Endodermal cell (in vitro differentiated cells): ENCODE measurements at places on chromosomes 5 and 9. TPM values are rescaled to one million over a fixed set of nuclear protein-coding genes. Genes with fewer than 3 reads are reported as not detected.

The PCDHA1 gene
- 0.18 to 0.26 TPM (median 0.19 TPM) in 3 replicates for total RNA-seq

The PCDHGA5 gene
- total RNA-seq, result 1.9 and 3.0 TPM in 2 replicates

GRCh38 chr5:1504069-1504595 lies 19.6 kb downstream of the LPCAT1 start:
- DNase-seq, result no peak

The CYLC2 gene
- total RNA-seq, result not detected in 3 replicates

GRCh38 chr5:156526081-156526925 lies 199.3 kb downstream of the SGCD start:
- no peak for DNase-seq

DNA sequence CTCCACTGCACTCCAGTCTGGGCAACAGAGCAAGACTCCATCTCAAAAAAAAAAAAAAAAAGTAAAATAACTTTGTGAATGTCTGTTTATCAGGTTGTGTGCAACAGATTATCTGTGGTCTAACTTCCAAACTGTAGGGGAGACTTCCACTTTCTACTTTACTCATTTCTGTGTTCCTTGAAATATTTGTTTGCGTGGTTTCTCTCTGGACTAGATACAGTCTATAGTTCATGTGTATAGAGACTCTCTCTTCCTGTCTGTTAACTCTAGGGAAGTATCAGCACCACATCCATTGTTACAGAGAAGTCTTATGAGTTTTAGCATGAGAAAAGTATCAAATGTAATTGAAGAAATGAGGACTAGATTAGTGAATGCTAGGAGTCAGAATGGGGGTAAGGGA lies 168.3 kb downstream of the LPAR1 start:
- DNase-seq, result no peak

DNA sequence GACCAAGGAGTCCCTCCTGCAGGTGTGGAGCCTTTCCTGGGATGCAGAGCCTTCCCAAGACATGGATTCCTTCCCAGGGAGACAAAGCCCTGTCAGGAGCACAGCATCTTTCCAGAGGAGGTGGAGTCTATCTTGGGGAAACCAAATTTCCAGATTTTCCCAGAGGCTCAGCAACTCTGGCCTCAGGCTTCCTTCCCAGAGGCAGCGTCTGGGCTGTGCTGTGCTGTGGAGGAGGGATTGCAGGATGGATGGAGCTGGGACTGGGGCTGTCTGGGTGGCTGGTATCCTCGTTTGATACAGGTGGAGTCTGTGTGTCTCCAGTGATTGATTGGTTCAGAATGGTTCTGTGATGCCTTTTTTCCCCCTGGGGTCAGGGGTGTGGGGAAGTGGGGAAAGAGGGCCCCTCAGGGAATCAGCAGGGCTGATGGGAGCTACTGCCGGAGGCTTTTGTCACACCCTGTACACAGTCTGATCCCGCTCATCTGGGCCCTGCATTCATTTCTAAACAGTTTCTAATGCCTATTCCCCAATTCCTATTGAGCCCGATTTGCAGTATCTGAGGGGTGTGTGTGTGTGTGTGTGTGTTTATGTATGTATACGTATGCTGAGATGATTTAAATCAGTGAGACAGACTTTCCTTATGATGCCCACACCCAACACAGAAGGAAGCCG lies 16.0 kb downstream of the OR13J1 start:
- peak; percentile 26 for DNase-seq

The PSAT1 gene
- total RNA-seq, result 36.1 to 66.1 TPM (median 64.4 TPM) in 3 replicates

The PTGS1 gene
- 0.81 and 0.84 TPM in 2 replicates for total RNA-seq

The UIMC1 gene
- 48.0 and 50.8 TPM in 2 replicates for total RNA-seq

- DNase-seq, result no peak
These were observed 63.1 kb upstream of the ATG10 start for GRCh38 chr5:81908771-81909170.

DNA sequence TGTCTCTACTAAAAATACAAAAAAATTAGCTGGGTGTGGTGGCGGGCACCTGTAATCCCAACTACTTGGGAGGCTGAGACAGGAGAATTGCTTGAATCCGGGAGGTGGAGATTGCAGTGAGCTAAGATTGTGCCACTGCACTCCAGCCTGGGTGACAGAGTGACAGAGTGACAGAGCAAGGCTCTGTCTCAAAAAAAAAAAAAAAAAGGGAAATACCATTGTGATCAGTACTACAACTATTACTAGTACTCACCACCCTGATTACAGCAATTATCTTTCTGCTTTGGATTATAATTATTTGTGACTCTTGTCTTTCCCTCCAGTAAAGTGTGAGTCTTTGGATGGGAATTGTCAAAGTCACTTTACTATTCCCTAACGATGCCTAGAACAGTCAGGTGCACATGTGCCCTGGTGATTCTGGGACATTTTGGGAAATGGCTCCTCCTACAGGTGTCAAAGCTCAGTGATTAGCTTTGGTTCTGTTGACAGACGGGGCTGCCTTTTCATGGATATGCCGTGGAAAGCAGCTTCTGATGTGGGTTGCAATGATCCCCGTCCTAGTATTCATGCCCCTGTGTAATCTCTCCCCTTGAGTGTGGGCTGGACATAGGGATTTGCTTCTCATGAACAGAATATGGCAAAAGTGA lies 31.8 kb upstream of the FRRS1L start:
- DNase-seq, result peak; percentile 59

The IFNK gene
- not detected in 2 replicates for total RNA-seq

The SPATA6L gene
- total RNA-seq, result 0.88 to 1.3 TPM (median 1.2 TPM) in 3 replicates

DNA sequence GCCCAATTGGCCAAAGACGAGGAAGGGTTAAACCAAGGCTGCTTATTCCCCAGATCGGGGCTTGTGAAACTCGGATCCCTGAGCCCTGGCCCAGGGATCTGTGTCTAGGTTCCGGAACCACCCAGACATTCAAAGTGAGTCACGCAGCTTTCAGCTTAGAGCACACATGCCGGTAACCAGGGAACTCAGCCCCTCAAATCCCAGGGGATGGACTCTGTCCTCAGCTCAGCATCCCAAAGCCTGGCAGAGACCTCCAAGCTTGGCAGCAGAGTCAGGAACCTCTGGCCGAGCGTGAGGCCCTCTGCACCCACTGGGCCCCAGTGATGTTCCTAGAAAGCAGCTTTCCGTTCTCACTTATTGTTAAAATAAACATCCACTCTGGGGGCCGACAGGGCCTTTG lies 5.1 kb downstream of the PNPLA7 start:
- no peak for DNase-seq

DNA sequence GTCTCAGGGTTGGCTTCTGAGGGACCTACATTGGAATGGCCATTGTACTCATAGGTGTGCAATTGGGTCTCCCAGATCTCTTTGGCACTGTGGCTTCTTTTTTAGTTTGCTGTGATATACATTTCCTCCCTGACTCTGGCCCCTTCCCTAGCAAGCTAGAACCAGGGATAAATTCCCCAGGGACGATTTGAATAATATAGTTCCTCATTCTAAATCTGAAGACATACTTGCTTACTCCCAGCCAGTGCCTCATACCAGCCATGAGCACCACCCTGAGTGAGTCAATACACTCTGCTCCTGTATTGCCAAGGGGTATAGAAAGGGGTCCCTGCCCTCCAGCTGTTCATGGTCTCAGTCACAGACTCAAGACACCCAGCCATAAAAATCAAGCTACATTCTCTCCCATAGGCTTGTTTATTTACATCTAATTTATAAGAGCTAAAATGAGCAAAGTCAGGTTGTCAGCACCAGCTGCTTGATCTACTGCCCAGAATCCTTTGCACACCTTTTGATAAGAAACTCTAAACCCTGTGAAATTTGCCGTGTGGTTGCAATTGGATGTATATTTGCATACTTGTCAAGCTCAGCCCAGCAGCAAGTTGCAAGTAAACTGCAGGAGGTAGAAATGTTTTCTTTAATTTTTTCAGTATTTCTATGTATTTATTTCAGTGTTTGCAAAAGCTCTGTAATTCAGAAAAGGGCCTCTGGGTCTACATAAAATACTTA lies 219.9 kb upstream of the IRX1 start:
- DNase-seq, result no peak

The ENTPD2 gene
- total RNA-seq, result 1.2 to 9.1 TPM (median 2.3 TPM) in 3 replicates

DNA sequence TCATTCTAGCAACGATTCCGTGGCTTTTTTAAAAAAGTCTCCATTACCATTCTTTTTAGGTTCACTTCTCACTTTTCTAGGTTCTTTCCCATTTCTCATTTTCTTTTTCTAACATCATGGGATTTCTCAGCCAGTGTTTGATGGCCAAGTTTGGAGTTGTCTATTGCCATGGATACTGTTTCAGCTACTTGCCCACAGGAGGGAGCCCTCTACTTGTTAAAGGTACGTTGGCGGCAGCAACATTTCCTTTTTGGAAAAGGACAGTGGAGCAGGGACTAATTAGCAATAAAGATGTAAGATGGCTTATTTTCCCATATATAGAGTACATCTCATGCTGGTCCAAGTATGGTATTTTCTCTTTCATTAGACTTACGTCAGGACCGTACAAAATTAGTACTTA lies 2257.5 kb upstream of the C9orf72 start:
- DNase-seq, result peak; percentile 82

- DNase-seq, result no peak
These were observed 272.1 kb upstream of the DAB2 start for GRCh38 chr5:39696672-39697398.

The PHF24 gene
- total RNA-seq, result 2.7 to 9.0 TPM (median 5.6 TPM) in 3 replicates

DNA sequence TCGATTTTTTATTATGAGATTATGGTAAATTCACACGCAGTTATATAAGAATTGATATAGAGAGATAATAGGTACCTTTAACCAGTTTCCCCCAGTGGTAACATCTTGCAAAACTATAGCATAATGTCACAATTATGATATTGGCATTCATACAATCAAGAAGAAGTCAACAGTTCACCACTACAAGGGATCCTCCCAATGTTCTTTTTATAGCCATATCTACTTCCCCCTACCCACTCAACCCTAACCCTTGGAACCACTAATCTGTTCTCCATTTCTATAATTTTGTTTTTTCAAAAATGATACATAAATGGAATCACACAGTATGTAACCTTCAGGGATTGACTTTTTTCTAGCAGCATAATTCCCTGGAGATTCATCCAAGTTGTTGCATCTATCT lies 9.8 kb downstream of the ACTL7B start:
- DNase-seq, result no peak

DNA sequence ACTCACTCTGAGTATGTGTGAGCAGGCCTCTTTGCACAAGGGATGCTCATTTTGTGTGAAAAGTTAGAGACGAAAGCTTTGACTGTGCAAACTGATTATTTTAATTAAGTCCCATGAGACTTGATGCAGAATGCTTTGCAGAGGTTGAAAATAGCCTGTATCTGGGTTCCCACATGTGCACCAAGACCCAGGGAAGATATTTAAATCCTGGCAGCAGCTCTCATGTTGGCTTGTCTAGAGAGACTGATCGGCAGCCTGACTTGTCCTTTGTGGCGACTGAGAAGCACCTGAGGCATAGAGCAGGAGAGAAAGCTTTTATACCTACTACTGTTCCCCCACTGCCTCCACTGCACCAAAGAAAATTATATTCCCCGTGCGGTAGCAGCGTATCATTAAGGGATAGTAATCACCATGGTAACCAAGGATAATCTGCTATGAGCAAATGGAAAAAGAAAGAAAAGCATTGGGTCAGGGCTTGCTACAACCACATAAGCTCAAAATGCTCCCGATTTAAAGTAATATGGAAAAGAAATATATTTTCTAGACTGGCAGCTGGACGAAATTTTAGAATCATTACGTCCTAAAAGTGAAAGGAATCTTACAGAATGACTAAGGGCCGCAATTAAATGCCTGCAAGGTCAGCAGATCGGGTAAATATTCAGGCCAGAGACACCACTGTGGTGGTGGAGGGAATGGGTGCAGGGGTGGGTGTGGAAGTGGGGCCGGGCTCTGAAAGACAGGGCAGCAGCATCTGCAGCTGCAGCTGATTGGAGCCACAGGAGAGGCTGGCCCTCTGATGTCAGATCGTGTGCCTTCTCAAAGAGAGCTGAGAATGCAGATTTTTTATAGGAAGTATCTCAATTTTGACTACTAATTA lies 135.3 kb upstream of the EPB41L4A start:
- no peak for DNase-seq

The PLEKHG4B gene
- 5.0 to 20.1 TPM (median 16.3 TPM) in 3 replicates for total RNA-seq

GRCh38 chr9:105969636-105970035 lies 275.3 kb downstream of the TMEM38B start:
- DNase-seq, result no peak

The ABO gene
- total RNA-seq, result 0.35 to 0.93 TPM (median 0.38 TPM) in 3 replicates

The PCDHB13 gene
- 1.2 to 1.8 TPM (median 1.5 TPM) in 3 replicates for total RNA-seq

The WNT8A gene
- total RNA-seq, result 1.8 and 2.2 TPM in 2 replicates

The TRAF1 gene
- 6.5 to 8.9 TPM (median 8.2 TPM) in 3 replicates for total RNA-seq

- DNase-seq, result no peak
These were observed 252.8 kb downstream of the FBXL17 start for GRCh38 chr5:108129129-108129528.

DNA sequence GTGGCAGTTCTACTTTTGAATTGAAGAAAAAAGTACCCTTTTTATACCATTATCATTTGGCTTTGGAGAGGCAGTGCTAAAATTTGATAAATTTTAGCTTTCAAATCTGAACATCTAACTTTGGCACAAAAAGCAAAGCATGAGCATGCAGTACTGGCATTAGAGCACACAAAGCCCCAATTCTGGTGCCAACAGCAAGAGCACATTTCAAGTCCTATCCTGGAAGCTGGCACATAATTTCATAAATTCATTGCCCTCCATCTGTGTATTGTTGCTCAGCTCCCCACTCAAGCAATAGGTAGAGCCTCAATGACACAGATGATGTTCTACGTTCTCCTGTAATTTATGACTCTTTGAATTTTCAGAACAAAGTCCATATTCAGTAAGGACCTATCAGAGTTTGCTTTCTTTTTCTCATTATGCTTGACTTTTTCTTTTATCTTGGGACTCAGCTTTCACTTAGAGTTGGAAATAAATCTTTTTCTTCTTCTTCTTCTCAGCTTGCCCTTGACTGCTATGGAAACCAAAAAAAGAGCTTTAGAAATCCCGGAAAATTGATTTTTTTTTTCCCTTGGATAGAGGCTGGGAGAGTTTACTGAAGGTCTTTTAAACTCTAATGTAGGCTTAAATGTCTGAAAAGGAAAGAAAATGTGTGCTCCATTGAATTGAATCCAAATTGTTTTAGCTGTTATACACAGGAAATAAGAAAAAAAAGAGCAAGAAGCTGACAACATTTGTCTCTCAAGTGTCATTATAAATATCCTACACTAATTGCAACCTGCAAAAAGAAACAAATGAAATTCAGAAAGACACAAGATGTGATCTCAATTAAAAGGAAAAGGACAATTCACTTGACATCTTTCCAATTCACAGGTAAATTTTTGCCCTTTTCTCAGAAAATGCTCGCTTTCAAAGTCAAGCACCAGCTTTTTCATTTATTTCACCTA lies 380.8 kb upstream of the CDH18 start:
- DNase-seq, result no peak

- DNase-seq, result no peak
These were observed 883.6 kb upstream of the C9orf72 start for GRCh38 chr9:28456861-28457260.

DNA sequence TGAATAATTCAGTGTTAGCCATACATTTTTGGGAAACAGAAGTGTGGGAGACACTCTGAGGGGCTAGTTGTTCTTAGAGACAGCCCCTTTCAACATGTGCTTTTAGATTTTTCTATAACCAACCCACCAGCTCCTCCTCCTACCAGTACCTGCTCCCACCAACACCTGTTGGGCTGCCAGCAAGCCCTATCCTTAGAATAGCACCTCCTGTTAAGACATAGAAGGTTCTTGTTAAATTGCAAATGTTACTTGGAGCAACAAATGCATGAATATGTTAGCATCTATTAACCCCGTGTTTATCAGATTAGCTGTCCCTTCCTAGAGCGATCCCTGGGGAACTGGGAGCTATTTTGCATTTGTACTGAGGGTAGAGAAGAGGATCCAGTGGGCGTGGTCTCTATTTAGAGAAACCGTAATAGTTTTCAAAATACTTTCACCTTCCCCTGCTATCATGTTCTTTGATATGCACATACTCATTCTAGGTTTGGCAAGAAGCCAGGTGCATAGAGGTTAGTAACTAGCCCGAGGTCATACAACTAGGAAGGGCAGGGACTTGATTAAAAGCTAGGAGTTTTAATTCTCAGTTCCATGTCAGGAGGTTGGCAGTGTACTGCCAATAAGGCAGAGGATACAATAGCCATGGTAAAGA lies 334.4 kb downstream of the KCTD16 start:
- no peak for DNase-seq
